ENCODE measurements at places on chromosomes 1 and 21.

DNA sequence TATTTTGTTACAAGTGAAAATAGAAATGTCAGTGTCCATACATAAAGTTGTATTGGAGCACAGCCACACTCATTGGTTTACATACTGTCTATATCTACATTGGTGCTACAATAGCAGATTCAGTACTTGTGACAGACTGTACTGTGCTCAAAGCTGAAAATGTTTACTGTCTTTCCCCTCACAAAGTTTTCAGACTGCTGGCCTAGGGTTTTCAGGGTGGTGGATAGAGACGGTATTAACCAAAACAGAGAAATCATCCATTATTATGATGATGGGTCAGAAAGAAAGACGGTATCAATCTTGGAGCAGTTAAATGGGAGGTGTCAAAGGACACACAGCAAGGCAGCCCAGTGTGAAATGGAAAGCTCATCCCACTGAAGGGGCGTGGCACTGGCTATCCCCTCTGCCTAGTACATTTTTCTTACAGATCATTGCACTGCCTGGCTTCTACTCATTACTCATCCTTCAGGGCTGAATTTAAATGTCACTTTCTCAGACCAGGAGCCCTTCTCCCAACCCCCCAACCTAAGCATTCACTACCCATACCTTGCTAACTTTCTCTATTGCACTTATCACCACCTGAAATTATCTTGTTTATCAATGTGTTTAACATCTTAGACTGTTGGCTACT is 10.2 kb downstream of the JAK1 start:
- DNase-seq, result no peak

GRCh38 chr21:29302359-29302875 is 3.7 kb downstream of the BACH1 start:
- no peak for DNase-seq

- DNase-seq, result no peak
Observed at GRCh38 chr21:38054334-38054733, 138.1 kb upstream of the KCNJ6 start.

DNA sequence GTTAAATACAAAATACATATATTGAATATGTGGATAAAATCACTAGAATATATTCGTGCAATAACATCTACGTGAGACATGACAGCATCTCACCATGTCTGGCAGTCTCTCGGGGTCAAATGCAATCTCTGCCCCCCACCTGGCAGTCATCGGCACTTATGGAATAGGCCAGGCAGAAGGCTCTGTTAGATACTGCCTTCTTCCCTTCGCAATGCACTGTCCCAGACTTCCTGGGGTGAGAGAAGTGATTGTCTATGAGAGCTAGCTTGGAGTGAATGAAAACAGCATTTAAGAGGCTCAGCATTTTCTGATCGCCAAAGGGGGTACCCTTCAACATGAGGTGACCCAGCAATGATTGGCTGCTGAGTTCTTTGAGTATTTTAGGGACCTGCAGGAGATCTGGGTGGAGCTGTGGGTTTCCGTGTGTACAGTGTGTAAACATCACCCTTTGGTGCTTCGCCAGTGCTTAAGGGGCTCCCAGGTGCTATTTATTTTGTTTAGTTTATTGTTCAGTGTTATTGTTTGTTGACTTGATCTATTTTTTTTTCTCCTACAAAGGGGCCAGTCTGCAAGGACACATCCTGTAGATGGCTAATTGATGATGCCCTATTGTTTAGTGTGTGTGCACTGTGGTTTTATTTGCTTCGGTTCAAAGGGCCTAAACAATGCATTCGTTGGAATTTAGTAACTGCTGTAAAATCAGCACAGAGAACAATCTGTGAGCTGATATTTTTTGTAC is 10.2 kb downstream of the ERG start:
- DNase-seq, result no peak

DNA sequence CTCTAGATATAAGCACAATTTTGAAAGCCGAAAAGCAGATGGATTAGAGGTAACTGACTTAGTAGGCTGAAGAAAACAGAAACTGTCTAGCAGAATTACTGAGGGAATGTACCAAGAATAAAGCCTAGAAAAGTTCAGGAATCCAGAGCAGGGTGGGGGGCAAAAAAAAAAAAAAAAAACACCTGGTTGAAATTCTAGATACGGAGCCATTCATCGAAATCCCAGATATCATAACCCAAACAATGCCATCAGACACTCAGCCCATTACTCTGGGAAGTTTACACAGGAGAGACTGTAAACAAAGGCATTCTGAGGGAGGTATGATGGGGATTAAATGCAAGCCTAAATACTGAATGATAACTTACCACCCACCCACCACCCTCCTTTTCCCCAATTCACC is 45.6 kb downstream of the ENAH start:
- no peak for DNase-seq

DNA sequence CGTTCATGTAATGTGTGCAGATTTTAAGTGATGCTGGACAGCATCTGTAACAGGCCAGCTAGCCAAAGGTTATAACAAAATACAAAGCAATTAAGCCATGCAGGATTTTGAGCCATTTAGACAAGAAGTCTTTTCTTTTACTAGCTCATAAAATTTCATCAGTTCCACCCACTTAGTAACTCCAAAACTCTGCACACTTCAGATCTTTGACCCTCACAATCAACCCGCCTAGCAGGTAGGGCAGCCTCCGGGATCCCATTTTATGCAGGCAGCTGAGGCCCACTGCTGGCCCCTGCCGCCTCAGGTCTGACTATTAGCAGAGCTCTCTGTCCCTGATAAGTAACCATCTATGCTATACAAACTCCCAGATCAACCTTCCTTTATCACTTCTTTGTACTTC is 9.2 kb downstream of the LBR start:
- DNase-seq, result no peak

DNA sequence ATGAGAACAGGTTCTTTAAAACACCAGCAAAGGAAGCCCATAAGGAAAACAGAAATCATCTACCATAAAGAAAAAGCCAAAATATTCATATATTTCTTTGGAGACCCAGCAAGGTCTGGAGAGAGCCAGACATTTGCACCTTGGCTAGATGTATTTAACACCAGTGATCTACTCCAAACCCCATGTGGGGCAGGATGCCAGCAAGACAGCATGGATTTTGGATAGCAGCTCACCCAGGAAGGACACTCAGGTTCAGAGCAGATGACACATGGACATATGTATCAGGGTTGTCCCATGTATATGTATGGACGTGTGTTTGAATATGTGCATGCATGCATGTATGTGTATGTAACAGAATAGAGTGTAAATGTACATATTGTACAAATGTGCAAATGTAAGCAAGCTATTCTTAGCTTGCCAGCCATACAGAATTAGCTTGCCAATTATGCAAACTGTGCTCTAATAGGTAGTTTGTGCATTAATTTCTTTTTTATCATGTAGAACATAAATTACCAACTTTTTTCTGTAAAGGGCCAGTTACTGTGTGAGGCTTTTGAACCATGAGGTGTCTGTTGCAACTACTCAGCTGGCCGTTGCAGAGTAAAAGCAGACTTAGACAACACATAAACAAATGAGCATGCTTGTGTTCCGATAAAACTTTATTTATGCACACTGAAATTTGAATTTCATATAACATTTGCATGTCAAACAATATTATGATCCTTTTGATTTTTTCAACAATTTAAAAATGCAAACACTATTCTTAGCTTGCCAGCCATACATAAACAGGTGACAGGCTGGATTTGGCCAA is 73.5 kb upstream of the KAZN start:
- DNase-seq, result no peak

DNA sequence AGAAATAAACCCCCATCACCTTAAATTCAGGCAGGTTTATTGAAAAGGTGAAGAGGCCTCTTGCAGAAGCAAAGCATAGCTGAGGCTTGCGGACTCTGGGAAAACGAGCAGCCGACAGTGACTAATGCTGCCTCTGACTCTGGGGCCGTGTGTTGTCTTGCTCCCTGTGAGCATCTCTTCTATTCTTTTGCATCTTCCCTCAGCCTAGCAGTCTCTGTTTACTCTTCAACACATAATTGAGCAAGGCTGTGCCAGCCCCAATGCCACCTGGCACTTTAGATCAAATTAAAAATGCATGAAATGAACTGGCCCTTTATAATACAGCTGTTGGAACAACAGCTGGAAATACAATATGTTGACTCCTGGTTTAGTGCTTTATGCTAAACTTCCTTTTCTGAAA is 18.4 kb upstream of the REG4 start:
- no peak for DNase-seq

- no peak for DNase-seq
Observed at GRCh38 chr1:186409091-186409490, 33.5 kb downstream of the ODR4 start.

- no peak for DNase-seq
Observed at GRCh38 chr1:214453109-214453722, 98.2 kb downstream of the PTPN14 start.

GRCh38 chr1:117584181-117584580 is 21.7 kb upstream of the TENT5C start:
- DNase-seq, result no peak

- no peak for DNase-seq
Observed at GRCh38 chr1:31467005-31467674, 54.1 kb downstream of the SERINC2 start.

DNA sequence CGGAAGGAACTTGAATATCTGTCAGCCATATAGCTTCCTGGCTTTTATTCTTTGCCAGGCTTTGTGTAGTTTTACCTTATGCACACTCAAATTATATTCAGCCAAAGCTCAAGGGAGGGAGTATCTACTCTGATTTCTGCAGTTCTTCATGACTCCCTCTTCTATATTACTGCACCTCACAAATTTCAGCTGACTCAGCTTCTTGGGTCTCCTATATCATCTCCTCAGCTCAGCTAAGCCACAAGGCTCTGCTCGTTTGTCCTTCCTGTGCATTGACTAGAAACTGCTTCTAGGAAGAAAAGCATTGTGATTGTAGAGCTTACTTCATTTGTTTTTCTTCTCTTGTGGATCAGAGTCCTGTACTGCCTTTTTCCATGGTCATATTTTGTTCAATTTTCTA is 37.4 kb downstream of the BTBD8 start:
- DNase-seq, result no peak

GRCh38 chr1:33438364-33439160 is 7.7 kb upstream of the PHC2 start:
- no peak for DNase-seq

- no peak for DNase-seq
Observed at GRCh38 chr1:204094313-204094729, 21.4 kb downstream of the SOX13 start.

DNA sequence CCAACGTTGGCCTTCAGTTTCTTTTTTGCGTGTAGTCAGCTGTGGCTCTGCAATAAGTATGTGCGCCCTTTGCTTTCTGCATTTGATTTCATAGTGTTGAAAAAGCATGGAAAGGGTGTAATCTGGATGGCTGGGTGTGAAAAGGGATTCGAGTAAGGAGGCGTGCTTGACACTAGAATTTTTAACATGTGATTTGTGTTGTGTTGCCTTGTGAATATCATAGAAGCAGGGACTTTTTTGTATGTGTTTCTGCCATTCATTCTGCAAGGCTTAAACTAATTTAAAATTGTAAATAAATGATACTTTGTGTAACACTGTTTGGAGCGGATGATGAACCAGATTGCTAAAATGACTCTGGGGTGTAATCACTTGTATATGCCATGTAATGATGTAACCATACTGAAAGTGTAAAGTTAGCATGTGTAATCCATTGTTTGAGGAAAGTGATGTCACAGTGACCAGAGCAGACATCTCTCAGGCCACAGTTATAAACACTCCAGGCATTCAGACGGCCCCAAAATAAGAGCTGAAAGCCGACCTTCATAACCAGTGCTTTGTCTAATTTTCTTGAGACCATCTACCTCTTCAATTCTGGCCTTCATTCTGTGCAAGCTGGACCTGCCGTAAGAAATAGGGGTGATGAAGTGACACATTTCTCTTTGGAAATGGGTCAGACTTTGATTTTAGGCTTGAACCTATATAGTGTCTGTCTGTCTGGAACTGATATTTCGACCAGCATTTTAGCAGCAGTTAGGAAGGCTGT is 618 bp downstream of the SH3BGR start:
- DNase-seq, result no peak

DNA sequence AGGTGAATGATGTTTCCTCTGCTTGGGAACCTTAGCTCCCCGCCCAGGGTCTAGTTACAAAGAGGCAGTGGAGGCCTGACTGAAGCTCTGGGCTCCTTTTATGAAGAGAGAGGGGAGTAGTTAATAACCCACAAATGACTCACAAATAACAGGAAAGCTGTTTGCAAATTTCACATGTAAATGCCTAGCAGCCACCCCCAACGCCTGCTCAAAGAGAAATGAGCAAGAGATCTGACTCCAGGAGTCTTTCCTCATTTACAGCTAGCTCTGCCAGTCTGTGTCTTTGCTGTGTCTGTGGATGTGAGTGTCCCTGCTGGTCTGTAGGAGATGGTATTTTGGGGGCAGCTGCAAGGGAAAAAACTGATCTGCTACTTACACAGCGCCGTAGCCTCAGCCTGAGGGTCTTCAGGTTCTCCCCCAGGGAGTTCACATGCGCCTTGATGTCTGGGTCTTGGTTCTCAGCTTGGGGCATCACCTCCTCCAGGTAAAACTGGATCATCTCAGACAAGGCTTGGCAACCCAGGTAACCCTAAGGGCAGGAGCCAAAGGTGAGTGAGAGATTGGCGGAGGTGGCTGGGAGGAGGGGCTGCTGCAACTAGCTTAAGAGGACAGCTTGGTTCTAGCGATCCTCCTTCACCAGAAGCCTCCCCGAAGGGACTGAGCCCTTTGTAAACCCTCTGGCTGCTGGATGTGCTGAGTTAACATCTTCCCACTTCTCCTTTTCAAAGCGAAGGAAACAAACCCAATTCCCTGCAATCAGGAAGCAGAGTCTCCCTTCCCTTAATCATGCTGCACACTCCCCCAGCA is at the start of gene IL19:
TSS of gene IL19 (plus strand) at position 243 of the 807 bp plus-strand sequence. CDS start 65,890 bp downstream, outside the sequence.
- no peak for DNase-seq

- DNase-seq, result no peak
Observed at GRCh38 chr1:232610192-232610901, 19.6 kb downstream of the SIPA1L2 start.

- peak; percentile 86 for DNase-seq
Observed at GRCh38 chr1:40257688-40258444, at the start of gene ZMPSTE24. TSS of gene ZMPSTE24 (plus strand) at chr1:40258236. CDS start at chr1:40258272, 36 bp downstream.

DNA sequence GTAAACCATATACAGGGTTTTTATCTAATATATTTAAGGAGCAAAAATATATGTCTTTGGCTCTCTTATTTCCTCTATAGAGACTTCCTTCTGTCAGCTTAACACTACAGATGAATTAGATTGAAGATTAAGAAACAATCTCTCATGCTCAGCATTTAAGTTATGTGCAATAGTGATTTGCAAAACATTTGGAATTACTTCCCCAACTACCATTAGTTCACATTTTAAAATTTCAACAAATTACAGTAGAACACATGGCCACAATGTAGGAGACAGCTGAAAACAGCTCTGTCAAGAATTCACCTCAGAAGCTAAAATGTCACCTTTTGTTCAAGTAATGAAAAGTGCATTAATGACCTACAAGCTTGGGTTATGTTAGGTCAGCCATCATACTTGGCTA is 177.9 kb downstream of the EIF4G3 start:
- DNase-seq, result no peak

DNA sequence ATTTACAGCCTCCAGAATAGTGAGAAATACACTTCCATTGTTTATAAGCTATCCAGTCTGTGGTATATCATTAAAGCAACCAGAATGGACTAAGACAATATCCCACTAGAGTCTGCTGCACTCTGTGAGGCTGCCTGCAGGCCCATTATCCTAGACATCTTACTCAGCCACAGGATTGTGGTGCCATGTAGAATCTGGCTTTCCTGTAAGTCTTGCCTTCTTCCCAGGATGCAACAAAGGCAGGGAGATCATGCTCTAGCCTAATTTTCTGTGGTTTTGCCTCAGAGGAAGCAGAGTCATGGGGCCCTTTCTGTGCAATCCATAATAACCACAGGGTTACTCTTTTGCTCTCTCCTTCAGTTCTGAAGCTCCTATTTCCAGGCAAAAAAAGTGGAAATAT is 299.1 kb upstream of the DEPDC1 start:
- no peak for DNase-seq

All from T-helper 9 cell (primary cell).